ENCODE measurements at places on chromosomes 3 and 15.

- H3K4me3 ChIP-seq = no peak overlapping the region
- no peak overlapping the region for H3K27ac ChIP-seq
- no peaks in the 10 kb centered on the region for H3K36me3 ChIP-seq
- H3K4me1 ChIP-seq = no peaks in the 10 kb centered on the region
Observed at GRCh38 chr3:132368515-132368914, 48.8 kb upstream of the DNAJC13 start.

DNA sequence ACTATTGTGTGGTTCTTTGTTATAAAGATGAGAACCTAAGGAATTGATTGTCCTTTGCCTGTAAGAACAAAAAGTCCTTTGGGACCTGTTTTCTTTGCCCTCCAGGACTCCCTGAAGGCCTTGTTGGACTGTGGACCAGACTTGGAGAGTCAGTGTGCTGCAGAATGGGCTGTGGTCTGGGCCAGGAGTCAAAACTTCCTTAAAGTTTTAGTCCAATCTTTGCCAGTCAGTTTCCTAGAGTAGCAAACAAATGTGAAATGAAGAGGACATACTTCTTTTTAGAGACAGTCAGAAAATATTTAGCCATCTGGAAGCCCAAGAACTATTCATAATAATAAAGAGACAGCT is 45.4 kb downstream of the PDE8A start:
- no peaks in the 10 kb centered on the region for H3K36me3 ChIP-seq
- H3K27ac ChIP-seq = peak overlapping the region; percentile 82
- peaks cover 38% of the 10 kb centered on the region for H3K4me1 ChIP-seq

- no peak for DNase-seq
- H3K36me3 ChIP-seq = no peaks in the 10 kb centered on the region
- H3K4me1 ChIP-seq = no peaks in the 10 kb centered on the region
- no peak overlapping the region for H3K27ac ChIP-seq
- no peak overlapping the region for H3K4me3 ChIP-seq
Observed at GRCh38 chr15:92316586-92317295, 76.9 kb upstream of the ST8SIA2 start.

- no peak overlapping the region for H3K4me3 ChIP-seq
- no peak for DNase-seq
- H3K27ac ChIP-seq = no peak overlapping the region
- H3K4me1 ChIP-seq = no peaks in the 10 kb centered on the region
- H3K36me3 ChIP-seq = no peaks in the 10 kb centered on the region
Observed at GRCh38 chr3:89144080-89144479, 36.7 kb downstream of the EPHA3 start.

Data from thoracic aorta (tissue), 2 donors.